ENCODE measurements at places on chromosomes 1 and 21. TPM values are rescaled to one million over a fixed set of nuclear protein-coding genes. Genes with fewer than 3 reads are reported as not detected.

GRCh38 chr21:35178827-35179226 is 129.7 kb upstream of the RUNX1 start:
- H3K4me3 ChIP-seq, result no peak overlapping the region
- H3K36me3 ChIP-seq, result no peaks in the 10 kb centered on the region
- H3K4me1 ChIP-seq, result no peaks in the 10 kb centered on the region
- H3K27ac ChIP-seq, result no peak overlapping the region
- no peak for DNase-seq
- H3K27me3 ChIP-seq, result no peaks in the 10 kb centered on the region

- H3K4me1 ChIP-seq, result no peaks in the 10 kb centered on the region
- no peaks in the 10 kb centered on the region for H3K36me3 ChIP-seq
- DNase-seq, result no peak
- no peak overlapping the region for H3K4me3 ChIP-seq
- no peaks in the 10 kb centered on the region for H3K27me3 ChIP-seq
- no peak overlapping the region for H3K27ac ChIP-seq
Observed at GRCh38 chr1:77200293-77200692, 18.9 kb downstream of the PIGK start.

DNA sequence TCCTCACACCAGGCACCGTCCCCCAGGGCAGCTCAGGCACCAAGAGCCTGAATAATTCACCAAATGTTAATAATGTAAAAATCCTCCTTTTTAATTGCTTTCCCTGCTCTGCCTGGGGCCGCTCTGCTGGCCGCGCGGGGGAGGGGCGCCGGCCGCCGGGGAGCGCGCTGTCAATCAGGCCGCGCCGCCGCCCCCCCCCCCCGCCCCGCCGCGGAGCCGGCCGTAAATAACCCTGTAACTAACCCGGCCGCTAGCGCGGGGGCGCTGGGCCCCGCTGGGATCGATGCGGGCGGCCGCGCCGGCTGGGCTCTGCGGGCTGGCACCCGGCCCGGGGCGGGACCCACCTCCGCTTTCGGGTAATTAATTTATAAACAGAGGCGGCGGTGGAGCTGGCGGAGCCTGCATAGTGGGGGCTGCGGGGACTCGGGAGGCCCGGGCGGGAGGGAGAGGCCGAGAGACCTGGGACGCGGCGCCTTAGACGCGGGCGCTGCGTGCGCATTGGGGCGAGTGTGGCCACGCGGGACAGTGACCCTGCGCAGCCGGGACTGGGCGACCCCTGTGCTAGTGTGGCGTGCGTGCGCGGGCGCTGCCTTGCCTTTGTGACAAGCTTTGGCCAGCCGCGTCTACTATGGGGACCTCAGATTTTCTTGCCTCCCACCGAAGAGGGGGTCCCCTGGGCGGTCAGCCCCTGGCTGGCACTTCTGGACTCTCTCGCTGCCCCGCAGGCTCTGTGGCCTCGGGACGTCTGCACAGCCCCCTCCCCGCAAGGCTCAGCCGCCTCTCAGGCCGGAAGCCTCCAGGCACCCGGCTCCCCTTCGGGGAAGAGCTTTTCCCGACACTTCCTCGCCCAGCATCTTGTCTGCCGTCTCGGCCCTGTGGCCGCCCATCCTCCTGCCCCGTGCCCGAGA is 16.6 kb downstream of the SAMD11 start:
- peak overlapping the region; percentile 20 for H3K4me3 ChIP-seq
- peaks cover 41% of the 10 kb centered on the region for H3K4me1 ChIP-seq
- no peak for DNase-seq
- H3K27me3 ChIP-seq, result peaks cover 40% of the 10 kb centered on the region

- no peak overlapping the region for H3K4me3 ChIP-seq
- no peaks in the 10 kb centered on the region for H3K36me3 ChIP-seq
- H3K27me3 ChIP-seq, result no peaks in the 10 kb centered on the region
- no peaks in the 10 kb centered on the region for H3K4me1 ChIP-seq
Observed at GRCh38 chr21:19322360-19322759, 918.8 kb upstream of the TMPRSS15 start.

The EDEM3 gene
- 42.8 TPM for total RNA-seq

DNA sequence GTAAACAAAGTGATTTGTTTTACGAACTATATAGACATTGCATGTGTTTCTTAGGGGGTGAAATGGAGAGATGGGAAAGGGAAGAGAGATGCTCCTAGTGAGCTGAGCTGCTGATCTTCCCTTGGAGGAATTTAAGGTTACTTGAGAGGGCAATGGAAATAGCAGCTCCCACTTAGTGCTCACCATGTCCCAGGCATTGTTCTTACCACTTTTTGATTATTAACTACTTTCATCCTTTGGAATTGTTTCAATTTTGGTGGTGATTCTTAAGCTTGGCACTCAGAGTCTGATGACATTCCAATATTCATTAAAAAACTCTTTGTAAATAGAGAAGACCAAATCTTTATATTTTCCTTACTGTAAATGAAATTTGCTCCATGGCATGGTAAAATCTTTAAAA is 124.9 kb downstream of the ITSN1 start:
- H3K27me3 ChIP-seq, result no peaks in the 10 kb centered on the region
- H3K4me1 ChIP-seq, result no peaks in the 10 kb centered on the region
- no peaks in the 10 kb centered on the region for H3K36me3 ChIP-seq
- H3K4me3 ChIP-seq, result no peak overlapping the region
- H3K27ac ChIP-seq, result no peak overlapping the region

- no peak for DNase-seq
- no peaks in the 10 kb centered on the region for H3K4me1 ChIP-seq
- H3K27me3 ChIP-seq, result no peaks in the 10 kb centered on the region
- no peaks in the 10 kb centered on the region for H3K36me3 ChIP-seq
Observed at GRCh38 chr1:243842161-243842560, 7.9 kb downstream of the AKT3 start.

The LCE3E gene
- total RNA-seq, result not detected

All from left lung (tissue), 14 donors.